ENCODE measurements at places on chromosomes 5 and 9.

DNA sequence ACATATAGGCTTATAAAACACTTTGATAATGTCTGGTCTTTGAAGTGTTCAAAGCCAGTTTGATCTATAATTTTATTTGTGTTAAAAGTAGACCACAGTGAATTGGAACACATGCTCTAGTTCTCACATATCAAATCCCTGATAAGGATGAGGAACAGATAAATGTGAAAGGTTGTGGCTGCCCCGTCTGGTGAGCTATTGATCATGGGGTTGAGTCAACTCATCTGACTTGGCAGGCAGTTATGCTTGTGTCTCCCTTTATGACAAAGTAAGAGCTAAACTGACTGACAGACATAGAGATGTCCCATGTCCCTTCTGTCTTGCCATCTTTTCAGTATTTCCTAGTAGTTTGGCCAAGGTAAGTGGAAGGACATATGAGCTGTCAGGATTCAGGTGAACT, 2.9 kb upstream of the ERMP1 start:
- no peak for DNase-seq

DNA sequence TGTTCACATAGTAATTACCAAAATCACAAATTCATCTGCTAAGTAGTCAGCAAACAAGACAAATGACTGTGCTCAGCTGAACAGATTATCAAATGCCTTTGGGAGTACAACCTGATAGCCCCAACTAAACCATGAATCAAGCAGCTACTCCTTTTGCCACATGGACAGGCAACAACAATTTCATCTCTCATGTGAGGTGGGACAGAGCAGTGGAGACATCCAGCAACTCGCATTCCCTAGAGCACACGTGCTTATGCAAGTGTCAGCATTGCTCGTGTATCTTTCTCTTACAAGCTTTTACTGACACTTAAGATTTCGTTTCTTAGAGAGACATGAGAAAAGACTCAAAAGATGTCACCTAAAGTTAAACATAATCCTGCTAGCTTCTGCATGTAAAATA, 42.7 kb upstream of the PPP2R2B start:
- DNase-seq, result no peak

GRCh38 chr5:127280491-127281220, 9.9 kb upstream of the MEGF10 start:
- no peak for DNase-seq

GRCh38 chr9:90515510-90515909, 127.1 kb downstream of the DIRAS2 start:
- DNase-seq, result no peak

GRCh38 chr5:158897444-158898160, 202.1 kb downstream of the EBF1 start:
- DNase-seq, result no peak

GRCh38 chr5:57693488-57694305, 211.1 kb upstream of the ACTBL2 start:
- no peak for DNase-seq

DNA sequence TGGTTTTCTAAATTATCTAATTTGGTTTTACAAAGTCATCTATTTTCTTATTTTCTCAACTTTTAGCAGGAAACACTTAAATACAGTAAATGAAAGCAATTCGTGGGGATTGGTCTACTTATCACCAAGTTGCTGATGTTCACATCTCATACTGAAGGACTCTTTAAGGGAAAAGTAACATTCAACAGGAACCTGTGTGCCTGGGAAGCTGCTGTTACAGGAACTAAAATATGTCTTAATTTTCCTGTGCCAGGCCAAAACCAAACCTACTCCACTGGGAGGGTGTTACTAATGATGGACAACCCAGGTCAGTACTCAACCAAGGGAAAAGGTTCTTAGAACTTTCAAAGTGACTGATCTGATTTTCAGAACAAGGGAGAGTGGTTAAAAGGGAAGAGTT, 5.3 kb downstream of the ISCA1 start:
- DNase-seq, result no peak

- DNase-seq, result no peak
Measured at GRCh38 chr9:1049641-1050040, 516 bp upstream of the DMRT2 start.

DNA sequence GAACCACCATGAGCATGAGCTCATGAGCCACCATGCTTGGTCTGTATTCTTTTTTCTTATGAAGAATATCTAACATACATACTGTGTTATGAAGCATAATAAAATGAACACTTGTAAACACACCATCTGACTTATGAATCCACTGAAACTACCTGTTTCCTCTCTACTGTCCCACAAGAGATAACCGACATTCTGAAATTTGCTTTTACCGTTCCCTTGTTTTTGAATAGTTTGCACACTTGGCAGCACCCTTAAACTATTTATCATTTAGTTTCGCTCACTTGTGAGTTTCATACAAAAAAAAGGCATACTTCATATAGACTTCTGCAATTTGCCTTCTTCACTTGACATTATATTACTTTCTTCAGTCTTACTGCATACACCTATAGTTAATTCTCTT, 8.9 kb downstream of the LARS1 start:
- DNase-seq, result no peak

DNA sequence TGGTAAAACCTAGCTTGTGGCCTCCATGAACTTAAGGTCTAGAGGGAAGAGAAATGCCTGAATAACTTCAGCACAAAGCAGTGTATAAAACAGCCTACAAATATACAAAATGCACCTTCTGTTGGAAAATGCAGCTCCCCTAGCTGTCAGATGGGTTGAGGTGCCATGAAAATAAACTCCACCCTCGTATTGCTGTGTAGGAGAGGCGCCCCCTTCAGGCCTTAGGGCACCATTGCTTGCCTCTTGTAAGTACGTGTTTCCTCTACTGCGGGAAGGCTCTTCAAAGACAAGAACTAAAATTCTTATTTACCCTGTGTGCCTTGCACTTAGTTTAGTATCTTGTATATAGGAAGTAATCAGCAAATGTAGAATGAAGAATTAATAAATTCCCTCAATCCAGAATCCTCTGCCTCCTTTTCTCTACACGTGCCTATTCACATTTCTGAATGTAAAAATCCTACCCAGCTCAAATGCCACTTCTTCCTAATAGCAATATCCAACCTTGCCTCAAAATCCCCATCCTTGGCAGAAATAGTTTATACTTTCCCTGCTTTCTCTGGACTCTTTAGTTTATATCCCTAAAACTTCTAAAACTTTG, 393.7 kb upstream of the PDE4D start:
- DNase-seq, result no peak

GRCh38 chr5:155252717-155253116, 239.2 kb downstream of the KIF4B start:
- no peak for DNase-seq

DNA sequence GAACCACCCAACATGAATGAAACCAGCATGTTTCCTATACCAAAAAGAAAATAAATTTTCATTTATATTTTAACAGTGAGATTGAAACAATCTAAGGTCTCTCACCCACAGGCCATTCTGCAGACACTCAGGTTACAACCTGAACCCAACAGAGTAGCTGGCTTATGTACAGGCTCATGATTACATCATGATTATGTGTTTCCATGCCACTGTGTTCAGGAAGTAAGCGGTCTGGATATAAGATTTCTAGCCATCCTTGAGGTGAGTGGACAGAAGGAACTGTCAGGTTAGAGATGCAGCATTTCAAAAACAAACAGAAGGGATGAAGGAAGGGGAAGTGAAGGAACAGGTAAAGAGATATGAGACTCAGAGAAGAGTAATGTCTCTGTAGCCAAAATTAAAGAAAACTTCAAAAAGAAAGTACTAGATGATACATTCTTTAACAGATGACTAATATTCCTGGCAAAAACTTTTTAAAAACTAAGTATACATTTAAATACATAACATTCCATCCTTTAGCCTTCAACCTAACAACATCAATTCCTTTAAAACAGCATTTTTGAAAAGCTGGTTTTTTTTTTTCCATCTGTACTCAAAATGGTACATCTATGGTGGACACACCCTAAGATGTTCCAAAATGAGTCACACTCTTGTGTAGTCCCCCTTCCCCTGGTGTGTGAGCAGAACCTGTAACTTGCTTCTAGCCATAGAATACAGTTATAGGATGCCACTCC, 119.8 kb downstream of the LPAR1 start:
- DNase-seq, result no peak

GRCh38 chr5:91179018-91179417, 204.1 kb downstream of the ARRDC3 start:
- DNase-seq, result no peak

- DNase-seq, result no peak
Measured at GRCh38 chr5:149425729-149426128, 46.6 kb upstream of the IL17B start.

DNA sequence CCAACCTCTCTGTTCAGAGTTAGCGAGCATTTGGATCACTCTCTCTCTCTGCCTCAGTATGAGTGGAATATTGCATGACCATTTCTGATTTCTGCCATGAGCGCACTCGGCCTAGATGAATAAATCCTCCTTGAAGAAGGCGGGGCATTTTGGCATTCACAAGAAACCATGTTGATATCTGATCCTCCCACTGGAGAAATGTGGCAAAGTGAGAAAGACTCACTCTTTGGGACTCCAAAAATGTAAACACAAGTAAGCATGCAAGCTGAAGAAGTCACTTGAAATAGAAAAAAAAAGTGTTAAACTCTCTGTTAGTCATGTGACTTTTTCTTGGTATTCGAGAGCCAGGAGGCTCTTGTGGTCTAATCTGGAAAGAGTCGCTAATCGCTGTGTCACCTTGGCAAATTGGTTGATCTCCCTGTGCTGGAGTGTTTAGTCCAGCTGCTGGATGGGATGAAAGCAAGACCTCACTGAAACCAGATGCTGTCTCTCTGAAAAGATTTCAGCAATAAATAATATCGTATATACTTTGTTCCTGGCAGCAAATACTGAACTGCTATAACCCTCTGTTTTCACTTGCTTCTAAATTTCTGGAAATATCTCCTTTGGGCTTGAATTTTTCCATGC, 95.5 kb downstream of the GHR start:
- no peak for DNase-seq

GRCh38 chr9:14025741-14026140, 288.2 kb downstream of the NFIB start:
- no peak for DNase-seq

DNA sequence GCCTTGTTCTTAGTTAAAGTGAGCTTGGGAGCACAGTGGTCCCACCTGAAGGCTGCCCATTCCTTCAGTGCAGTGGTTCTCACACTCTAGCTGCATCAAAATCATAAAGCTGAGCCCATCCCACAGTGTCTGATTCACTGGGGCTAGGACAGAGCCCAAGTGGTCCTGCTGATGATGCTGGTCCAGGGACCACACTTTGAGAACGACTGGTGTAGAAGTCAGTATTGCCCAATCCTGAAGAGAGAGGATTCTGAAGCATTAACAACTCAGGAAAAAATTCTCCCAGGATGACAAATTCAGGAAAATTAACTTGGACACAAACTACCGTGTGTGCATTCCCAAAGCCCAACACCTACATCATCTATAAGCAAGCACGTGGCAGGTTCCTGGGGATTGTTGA, 176.2 kb downstream of the GABBR2 start:
- DNase-seq, result no peak

DNA sequence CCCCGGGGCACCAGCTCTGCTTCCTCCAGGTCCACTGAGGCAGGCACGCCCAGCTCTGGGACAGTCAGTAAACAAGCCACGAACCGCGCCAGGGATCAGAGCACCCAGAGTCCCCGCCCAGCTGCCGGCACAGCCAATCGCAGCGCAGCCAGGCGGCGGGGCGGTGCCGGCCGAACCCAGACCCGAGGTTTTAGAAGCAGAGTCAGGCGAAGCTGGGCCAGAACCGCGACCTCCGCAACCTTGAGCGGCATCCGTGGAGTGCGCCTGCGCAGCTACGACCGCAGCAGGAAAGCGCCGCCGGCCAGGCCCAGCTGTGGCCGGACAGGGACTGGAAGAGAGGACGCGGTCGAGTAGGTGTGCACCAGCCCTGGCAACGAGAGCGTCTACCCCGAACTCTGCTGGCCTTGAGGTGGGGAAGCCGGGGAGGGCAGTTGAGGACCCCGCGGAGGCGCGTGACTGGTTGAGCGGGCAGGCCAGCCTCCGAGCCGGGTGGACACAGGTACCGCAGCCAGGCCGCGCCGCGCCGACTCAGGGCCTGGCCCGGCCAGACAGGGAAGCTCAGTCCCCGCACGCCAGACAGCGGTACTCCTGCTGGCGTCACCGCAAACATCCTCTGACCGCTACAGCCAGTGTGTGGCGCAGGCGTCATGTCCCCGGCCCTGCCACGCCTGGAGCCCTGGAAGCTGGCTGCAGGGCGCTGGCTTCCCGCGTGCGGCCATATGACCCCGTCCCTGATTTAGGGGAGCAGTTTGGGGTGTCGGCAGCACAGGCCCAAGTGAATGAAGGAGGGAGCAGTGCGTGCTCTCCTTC, at the start of gene CTSL:
TSS of gene CTSL (plus strand) at position 220 of the 810 bp plus-strand sequence. CDS start 1,485 bp downstream, outside the sequence.
- no peak for DNase-seq

GRCh38 chr9:28774433-28775235, 1201.4 kb upstream of the C9orf72 start:
- no peak for DNase-seq

DNA sequence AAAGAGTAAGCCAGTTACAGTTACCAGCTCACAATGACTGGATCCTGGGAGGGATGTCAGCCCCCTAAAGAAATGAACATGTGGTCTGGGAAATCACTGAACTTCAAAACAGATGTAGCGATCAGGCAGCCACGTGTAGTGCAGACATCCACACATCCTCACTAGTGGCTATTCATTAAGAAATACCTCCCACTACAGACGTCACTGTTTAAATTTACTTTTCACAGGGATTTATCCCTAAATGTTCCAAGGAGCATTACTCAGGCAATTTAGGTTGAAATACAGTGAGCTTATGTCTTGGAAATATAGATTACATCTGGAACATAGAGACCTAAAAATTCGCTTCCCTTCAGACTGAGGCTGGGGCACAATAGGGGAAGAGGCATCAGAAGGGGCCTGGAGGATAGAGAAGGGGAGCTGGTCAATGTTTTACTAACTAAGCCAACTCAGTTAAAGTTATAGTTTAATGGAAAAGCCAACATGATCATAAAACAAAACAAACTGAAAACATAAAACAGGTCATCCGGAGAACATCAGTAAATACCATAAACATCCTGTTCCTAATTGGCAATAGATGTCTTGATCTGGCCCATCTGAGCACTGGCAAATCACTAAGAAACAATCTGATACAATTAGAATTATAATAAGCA, 92.3 kb downstream of the FANCC start:
- DNase-seq, result no peak

- no peak for DNase-seq
Measured at GRCh38 chr5:133827011-133827410, 141.4 kb downstream of the C5orf15 start.

DNA sequence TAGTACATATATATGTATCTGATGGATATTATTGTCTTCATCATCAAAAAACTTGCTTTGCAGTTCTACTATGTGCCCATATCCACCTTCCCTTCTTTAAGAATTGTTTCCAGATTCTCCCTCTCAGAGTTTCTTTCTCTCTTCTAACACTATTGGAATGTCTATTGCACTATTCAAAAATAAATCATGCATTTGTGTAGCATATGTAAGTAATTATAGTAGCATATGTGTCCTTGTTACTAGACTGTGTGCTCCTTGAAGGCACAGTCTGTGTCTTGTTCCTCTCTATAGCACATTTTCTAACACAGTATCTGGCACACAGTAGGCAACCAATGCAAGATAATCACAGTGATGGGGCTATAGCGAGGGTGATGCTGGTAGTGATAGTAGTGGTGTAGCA, 43.4 kb upstream of the TRIM32 start:
- no peak for DNase-seq

GRCh38 chr5:34695275-34696027, 39.3 kb downstream of the RAI14 start:
- no peak for DNase-seq

Data from chondrocyte (in vitro differentiated cells).